ENCODE measurements at places on chromosomes 3 and 15.

DNA sequence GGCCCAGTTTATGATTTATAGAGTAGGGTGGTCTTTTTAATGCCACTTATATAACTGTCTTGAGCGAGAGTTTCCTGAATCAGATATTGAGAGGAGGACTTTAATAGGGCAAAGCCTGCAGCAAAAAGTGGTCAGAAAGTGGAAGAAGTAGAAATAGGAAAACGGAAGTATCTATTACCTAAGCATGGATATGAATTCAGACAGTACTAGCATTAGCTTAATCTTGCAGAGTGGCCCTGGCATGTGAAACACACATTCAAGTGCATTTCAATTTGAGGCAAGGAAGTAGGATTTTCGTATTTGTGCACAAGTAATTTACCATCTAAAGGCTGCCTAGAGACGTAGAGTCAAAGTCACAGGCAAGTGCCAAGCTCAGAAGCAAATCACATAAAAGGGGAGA is 622.3 kb downstream of the DIPK2A start:
- no peak for DNase-seq

DNA sequence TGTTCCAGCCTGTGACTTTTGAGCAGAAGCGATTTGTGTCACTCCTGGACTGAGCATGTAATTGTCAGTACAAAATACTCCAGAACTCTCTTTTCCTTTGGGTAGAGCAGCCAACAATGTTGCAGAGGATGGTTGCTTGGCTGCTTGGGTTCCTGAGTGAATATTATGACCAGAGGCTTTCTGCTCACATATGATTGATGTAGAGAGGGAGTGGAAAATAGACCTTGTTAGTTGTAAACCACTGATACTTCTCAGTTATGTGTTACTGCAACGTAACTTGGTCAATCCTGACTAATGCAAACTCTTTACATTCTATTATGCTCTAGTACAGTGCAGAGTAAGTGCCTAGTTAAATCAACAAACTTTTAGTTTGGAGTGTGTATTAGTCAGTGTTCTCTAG is 322.6 kb upstream of the KCNH8 start:
- DNase-seq = no peak

DNA sequence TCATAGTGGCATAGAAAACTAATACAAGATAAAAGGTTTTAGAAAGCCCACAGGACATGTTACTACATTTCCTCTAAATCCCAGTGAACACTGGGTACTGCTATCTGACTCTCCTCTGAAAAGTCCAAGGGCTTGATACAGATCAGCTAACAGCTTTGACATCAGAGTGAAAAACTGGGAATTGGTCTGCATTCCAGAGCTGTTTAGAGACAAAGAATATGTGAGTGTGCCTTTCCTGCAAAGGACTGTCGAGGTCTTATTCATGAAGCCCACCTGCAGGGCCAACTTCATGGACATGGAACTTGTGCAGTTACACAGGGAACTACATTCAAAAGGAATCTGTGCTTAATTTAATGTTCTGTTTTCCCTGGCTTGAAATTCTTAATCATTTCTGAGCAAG is 5.2 kb upstream of the TMCO5A start:
- no peak for DNase-seq

GRCh38 chr3:32184187-32184730 is 54.2 kb upstream of the CMTM8 start:
- no peak for DNase-seq

- no peak for DNase-seq
Measured at GRCh38 chr3:13042127-13042701, 31.0 kb downstream of the IQSEC1 start.

DNA sequence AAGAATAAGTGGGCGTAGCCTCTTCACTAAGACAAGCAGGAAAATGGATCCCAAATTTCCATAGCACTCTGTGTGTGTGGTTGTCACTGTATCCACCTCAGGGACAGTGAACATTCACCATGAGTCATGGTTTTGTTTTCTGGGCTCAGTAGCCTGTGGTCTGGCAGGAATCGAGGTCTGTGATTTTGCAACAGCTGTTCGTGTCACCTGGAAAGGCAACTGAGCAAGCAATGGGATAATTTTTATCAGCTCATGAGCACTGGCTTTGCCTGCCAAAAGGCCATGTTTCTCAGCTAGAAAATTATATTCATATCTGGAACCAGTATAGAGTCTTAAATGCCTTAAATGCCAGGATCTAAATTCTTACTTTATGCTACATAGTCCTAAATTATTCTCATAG is 60.9 kb downstream of the STRIT1 start:
- no peak for DNase-seq

Measured in LNCaP clone FGC (cell line).